ENCODE measurements at places on chromosomes 6 and 20.

DNA sequence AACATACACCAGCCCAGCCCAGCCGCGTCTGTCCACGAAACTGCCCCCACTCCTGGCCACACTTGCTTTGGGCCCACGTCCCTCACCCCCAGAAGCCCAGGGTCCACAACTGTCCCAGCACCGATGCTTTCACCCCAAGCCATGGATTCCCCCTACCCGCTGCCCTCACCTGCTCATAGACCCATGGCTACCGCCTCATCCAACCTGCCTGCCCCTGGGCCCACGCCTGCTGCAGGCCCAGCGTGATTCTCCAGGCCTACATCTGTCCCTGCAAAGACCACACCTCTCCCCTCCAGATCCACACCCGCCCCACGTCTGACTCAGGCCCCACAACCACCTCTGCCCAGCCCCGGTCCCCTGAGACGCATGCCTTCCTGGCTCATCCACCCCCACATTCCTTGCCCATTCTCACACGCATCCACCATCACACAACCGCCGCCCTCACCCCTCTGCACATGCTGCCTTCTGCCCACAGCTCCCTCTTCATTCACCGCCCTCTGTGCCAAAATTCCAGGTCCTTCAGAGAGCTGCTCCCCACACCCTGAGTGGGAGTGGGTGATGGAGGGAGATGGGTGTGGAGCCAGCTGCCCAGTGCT is 86.7 kb downstream of the GRM4 start:
- DNase-seq, result peak; percentile 7

- no peak for DNase-seq
These were observed 40.5 kb downstream of the PANK2 start for GRCh38 chr20:3929713-3930060.

- no peak for DNase-seq
These were observed 130.7 kb upstream of the KCNK16 start for GRCh38 chr6:39453241-39453640.

DNA sequence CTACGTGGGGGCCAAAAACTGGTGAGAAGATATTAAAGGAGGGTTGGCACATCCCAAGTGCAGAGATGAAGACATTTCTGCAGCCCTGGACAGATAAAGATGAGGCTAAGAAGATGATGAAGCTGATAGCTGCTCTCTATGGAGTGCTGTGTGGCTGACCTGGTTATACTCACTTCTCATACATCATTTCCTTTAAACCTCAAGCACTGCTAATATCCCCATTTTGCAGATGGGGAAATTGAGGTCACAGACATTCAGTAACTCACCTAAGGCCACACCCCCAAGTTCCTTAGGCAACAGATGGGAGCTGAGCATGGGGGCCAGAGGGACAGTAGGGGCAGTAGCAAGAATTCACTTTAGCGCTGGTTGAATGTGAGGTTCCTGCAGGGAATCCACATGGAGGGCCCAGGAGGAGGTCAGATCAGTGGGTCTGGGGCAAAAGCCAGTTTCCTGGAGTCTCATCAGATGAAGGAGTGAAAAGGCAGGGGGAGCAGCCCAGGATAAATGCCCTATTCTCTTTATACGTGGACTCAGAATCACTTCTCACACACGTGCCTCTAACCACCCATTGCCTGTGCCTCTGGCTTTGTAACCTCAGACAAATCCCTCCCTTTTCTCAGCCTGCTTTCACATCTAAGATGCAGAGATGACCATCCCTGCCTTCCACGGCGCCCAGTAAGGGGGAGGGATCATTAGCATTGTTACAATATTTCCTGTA is 125.8 kb downstream of the NFATC2 start:
- DNase-seq, result no peak

DNA sequence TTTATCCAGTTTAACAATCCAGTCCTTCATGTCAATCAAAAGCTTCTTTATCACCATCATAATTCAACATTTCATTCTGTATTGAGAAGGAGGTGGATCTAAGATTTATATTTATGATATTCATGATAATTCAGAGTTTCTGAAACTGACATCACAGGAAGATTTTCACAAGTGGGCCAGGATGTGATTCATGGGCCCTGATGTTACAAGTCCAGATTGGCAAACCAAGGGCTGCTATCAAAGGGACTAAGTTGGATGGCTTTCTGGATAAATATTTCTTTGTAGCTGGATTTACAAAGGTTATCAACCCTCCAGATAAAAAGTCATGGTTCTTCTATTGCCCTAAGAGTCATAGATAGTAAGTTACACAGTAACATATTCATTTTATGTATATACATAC is 866.5 kb downstream of the KIF16B start:
- DNase-seq, result no peak

GRCh38 chr6:7176208-7176607 is 68.4 kb downstream of the RREB1 start:
- no peak for DNase-seq

DNA sequence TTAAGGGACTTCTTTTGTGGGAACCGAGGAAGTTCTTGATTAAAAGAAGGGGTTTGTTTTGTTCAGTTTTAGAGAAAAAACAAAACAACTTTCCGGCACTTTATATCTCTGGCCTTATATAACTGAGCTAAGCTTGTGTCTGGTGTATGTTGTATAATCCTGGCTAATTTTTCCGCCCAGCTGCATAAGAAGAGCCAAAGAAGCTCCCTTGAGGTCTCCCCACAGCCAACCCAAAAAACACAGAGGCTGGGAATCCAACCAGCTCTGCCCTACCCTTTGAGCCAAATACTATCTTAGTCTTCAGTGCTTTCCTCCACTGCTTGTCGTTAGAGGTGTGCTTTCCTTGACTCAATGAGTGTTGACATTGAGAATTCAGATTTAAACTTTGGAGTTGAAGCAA is 45.5 kb upstream of the RNF146 start:
- no peak for DNase-seq

DNA sequence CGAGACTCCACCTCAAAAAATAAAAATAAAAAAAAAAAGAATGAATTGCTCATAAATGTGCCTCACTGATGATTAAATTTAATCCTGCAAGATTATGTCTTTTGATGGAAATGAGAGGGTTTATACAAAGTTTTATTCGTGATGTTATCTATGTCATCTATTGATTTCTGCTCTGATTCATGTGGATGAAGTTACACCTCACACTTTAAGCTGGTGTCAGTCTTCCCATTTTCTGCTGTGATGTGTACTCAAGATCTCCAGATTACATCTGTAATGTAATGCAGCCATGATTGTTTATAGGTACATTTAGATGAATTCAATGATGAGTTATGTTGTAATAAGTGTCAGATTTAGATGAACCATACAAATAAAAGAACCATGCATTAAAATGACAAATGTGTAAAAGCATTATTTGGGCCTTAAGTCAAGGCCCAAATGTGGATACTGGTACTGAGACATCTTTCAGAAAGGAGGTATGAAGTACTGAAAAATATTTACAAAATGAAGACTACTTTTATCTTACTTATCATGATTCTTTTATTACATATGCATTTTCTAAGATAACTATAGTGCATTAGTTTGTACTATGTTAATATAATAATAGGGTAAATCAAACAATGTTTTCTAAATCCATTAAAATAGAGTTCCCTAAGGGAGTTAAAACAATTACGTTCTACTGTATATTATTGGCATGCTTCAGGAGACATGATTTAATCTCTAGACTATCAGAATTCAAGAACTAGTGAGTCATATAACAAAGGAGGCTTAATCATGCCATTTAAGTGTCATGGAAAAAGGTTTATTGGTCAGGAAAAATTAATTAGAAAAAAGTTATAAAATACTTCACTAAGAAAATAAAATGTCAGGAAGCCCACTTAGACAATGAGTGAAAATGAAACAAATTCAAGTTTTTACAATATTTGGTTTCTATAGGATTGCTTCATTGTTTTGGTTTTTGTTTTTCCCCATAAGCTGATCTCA is 34.5 kb downstream of the HCRTR2 start:
- DNase-seq, result no peak

DNA sequence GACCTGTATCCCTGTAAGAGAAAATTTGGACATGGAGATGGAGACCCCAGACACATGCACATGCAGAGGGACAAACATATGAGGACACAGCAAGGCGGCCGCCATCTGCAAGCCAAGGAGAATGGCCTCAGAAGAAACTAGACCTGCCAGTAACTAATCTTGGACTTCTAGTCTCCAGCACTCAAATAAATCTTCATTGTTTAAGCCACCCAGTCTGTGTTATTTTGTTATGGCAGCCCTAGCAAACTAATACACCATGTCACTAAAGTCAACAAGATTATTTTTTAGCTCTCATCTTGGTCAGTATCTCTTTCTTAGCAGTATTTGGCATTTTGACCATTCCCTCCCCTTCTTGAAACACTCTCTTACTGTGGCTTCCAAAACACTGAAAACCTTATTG is 26.7 kb downstream of the LATS1 start:
- no peak for DNase-seq

- DNase-seq, result no peak
These were observed 188.4 kb downstream of the TRDN start for GRCh38 chr6:123448306-123448884.

GRCh38 chr20:37622728-37623127 is 71.1 kb upstream of the CTNNBL1 start:
- DNase-seq, result no peak

DNA sequence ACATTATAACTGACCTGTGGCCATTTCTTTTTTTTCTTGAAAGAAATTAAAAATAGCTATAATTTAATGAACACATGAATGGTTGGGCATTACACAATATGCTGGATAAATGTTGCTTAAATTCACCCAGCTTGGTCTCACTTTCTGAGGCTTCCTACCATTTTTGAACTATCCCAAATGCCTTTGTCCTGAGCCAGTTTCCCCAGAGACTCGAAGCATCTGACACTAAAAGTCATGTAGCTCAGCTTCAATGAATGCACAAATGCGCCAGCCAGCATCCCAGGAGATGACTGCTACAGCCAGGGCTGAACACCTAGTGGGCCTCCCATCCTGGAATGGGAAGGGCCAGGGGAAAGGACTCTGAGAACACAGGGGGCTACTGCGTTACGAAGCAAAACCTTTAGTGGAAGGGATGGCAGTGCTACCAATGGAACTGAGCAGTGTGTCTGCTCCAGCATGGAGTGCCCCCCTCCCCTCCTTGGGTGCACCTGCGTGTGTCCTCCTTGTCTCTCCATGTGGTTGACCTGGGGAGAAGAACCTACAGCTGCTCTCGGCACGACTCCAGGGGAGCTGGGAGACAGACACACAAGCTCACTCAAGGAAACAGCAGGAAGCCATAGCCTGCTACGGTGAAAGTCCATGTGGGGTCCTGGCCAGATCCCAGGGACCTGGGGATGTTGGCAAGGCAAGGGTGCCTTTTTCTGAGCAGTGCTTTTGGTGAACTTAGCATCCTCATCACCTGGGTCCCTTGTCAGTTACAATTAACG is 60.9 kb downstream of the IRF4 start:
- DNase-seq, result peak; percentile 56

DNA sequence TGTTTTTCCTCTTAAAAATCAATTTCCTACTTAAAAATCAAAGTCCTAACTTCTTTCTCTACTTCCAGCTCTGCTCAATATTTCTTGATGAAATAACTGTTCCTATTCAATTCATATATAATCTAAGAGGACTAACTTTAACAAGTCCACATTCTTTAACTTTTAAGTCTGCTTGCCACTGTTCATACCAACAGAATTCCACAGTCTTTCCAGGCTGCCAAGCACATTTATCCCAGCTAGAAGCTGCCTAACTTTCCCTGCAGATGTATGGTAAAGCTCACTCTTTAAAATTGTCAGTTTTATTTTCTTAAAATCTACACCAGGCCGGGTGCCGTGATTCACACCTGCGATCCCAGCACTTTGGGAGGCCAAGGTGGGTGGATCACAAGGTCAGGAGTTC is 11.5 kb downstream of the CALHM6 start:
- no peak for DNase-seq

DNA sequence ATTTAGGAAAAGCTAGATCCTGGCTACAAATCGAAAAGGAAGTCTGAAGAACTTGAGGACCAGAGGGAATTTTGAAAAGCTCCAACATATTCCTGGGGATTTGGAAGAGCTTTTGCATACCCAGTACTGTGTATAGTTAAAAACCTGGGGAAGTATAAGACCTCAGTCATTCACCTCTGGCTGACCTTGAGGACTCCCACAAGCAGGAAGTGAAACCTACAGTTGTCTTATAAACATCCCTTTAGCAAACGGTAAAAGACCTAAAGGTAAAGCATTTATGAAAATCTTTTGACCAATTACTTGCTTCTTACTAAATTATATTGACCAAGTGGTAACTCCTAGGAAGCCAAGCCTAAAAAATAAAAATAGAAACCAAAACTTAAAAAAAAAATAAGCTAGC is 175.0 kb downstream of the HAO1 start:
- no peak for DNase-seq

DNA sequence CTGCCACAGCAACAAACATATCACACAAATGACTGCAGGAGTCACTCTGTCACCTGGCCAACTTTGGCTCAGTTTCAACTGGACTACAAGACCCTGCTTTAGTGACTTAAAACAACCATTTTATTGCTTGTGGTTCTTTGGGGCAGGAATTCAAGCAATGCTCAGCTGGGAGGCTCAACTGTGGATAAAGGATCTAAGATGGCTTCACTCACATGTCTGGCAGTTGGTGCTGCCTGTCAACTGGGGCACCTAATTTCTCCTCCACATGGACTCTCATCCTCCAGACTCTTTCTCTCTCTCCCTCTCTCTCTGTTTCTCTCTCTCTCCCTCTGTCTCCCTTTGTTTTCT is 2.8 kb upstream of the EPB41L2 start:
- no peak for DNase-seq

DNA sequence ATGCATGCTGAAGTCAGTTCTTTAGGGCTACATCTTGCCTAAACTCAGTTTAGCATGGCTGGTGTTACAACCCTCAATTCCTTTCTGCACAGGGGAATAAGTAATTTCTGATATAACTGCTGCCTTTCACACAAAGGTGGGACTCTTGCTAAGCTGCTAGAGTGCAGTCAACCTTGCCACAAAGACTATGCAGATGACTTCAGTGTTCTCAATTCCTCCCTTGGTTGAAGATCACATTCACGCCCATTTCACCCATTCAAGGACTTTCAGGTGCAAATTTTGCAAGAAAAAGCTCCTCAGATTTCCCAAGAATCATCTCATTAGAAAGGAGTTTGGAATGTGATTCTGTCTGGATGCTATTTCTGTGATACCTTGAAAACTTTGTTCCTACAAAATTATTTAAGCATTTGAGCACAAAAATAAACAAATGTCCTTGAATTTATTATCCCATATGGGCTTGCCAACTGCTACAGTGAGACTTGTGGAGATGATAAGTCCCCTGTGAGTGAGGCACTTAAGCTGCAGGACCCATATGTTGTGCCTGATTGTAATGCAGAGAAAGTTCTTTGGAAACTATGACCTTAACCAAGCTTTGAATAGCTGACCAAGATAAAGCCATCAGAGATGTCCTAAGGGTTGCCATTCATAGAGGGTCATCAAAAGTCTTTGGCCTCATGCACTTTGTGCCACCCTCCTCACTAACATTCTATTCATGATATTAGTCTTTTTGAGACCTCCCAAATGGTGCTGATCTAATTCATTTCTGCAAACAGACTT is 111.8 kb downstream of the PLCB4 start:
- DNase-seq, result no peak

DNA sequence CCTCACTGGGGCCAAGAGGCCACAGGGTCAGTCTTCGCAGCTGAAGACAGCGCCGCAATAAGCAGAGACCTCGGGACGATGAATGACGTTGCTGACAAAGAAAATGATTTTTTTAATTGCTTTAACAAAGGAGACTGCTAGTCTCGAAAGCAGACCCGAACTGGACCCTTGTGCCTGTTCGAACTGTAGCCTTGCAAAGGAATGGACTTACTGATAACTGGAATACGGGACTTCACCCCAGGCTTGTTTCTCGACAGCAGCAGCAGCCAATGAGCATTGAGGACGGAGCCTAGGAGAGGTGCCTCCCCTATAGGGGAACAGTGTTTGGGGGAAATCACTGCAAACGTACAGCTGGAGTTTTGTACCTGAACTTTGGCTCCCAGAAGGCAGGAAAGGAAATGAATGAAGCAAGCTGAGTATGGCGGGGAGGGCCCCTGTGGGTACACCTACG is 1.3 kb upstream of the TAF4 start:
- DNase-seq, result no peak
